ENCODE measurements at places on chromosomes 16 and 17.

DNA sequence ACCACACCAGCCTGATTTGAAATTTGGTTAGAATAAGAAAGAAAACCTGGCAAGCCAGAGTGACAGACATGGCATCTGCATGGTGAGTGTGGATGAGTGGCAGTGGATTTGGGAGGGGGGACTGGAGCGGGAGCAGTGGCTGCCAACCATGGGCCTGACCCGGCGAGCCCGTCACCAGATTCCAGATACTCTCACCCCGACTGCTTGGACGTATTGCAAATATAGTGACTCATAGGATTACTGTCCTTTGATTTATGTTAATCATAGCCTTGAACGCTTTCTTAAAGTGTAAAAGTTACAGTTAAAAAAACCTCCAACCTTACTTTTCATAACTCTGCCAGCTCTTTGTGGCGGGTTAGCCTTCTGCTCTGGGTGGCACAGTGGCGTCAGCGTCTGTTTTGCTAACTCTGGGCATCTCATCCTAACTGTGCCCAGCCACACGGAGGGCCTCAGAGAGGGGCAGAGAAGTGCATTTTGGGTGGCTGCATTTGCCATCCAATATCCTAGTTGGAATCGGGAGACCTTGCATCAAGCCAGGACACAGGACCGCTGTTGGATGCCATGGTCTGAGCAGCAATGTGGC, 26.8 kb upstream of the FOXK2 start:
- no peak for DNase-seq

- no peak for DNase-seq
These were observed 7.9 kb upstream of the RNF157 start for GRCh38 chr17:76248013-76248782.

GRCh38 chr17:55348749-55349354, 72.8 kb downstream of the MMD start:
- no peak for DNase-seq

- DNase-seq = no peak
These were observed 22.6 kb downstream of the ZFHX3 start for GRCh38 chr16:73025151-73025855.

DNA sequence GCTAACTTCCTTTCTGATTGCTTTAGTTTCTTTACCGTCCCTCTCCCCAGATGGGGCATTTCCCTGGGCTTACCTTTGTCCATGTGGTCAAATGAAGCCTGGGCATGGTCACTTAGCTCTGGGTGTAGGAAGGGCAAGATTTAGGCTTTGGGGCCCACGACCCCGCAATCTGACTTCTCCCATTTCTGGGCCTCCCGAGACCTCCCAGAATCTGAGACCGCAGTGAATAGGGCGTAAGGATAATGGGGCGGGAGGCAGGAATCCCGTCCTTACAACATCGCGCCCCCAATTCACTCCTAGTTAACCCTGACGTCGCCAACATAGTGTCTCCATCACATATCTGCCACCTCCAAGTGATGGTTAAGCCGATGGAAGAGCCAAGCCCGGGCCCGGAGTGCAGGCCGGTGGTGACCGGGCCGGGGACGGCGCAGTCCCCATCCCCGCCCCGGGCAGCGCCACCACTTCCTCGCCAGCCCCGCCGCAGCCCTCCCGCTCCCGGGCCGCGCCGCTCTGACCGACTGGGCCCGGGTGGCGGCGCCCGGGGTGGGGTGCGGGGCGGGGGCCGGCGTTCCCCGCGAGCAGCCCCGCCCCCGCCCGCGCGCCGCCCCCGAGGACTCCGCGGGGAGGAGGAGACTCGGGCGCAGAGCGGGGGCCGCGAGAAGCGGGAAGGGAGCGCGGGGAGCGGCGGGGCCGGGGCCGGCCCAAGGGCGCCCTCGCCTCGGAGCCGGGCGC, at the start of gene RHBDL3:
Gene RHBDL3, plus strand, starts transcription at position 641 of the 732 bp plus-strand sequence. CDS start 358 bp downstream, outside the sequence.
- DNase-seq = no peak

DNA sequence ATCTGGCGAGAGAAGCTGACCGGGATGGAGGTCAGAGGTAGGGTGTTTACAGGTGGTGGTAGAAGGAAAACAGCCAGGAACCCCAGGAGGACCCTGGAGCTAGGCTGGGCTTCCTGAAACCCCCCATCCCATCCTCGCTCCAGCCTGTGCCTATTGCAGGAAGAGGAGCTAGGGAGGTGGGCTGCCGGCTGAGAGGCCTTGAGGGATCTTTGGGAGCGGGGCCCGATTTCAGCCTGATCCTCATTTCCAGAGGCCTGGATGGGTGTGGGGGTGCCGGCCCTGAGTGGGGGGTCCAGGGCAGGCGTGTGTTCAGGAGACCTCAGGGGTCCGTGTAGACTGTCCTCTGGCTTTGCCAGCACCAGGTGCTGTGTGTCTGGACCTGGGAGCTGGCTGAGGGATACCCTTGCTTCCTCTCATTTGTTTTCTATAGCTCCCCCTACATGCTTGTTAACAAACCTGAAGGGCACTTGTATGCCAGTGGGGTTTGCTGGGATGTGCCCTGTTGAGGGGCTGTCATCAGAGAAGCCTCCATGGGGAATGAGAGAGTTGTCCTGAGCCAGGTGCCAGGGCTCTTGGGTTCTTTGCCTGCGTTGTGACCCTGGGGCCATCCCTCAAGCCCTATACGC, 18.9 kb upstream of the RAP1GAP2 start:
- no peak for DNase-seq

DNA sequence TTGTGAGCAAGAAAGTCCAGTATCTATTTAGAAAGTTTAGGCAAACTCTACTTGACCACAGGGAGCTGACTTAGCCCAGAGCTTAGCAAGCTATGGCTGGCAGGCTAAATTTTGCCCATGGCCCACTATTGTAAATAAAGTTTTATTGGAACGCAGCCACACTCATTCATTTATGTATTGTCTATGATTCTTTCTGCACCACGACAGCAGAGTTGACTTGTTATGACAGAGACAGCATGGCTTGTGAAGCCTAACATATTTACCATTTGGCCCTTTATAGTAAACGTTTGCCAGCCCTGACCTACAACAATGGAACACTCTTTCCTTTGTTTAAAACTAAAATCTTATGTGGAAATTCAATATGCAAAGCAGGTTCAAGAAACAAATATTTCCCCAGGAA, 100.0 kb upstream of the ZFHX3 start:
- DNase-seq = no peak

GRCh38 chr17:34764716-34765115, 185.3 kb downstream of the TMEM132E start:
- no peak for DNase-seq

- peak; percentile 5 for DNase-seq
These were observed 1.2 kb downstream of the ATMIN start for GRCh38 chr16:81036751-81037350.

DNA sequence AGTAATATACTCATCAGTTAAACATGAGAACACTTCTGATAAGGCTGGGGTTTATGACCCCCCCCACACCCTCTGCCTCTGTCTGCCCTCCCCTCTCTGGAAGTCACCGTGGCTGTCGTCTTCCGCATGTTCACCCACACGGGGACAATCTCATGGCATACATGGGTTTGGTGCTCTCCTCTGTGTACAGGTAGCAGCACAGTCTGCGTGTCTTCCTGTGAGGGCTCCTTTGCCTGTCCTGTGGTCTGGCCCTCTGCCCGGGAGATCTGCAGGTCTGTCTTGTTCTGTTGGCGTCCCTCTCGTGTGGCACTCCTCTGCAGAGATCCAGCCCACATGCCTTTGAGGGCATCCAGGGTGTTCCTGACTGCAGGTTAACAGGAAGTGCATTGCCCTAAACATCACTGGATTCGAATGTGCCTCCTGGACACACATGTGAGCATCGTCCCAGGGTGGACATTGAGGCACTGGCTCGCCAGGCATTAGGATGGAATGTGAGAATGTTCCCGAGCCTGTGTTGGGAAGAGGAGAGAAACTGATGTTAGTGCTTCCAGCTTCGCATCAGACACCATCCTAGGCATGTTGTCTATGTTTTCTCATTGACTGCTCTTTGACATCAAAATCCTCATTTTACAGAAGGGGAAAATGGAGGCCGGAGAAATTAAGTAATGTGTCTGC, 54.5 kb downstream of the NKD1 start:
- peak; percentile 33 for DNase-seq

DNA sequence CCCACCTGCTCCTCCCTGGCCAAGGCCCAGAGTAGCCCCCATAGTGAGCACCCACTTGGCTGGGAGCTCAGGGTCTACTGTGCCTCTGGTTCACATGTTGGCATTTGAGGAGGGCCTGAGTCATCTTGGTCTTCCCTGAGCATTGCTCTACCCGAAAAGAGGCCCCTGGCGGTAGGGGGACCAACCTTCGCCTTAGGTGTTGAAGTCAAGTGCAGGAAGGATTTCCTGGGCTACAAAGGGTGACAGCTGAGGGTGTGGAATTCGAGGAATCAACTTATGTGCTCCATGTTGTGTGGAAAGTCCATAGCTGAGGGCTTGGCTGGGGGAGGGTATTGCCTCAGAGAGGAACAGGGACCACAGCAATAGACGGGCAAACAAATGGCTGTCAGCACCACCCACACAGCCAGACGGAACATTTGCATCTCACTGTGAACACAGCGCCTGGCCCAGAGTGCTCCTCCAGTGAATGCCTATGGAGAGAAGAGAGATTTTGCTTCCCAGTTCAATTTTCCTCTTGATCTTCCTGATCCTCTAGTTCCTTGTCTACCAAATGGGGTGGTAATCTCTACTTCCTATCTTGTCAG, 35.6 kb upstream of the NGFR start:
- no peak for DNase-seq

DNA sequence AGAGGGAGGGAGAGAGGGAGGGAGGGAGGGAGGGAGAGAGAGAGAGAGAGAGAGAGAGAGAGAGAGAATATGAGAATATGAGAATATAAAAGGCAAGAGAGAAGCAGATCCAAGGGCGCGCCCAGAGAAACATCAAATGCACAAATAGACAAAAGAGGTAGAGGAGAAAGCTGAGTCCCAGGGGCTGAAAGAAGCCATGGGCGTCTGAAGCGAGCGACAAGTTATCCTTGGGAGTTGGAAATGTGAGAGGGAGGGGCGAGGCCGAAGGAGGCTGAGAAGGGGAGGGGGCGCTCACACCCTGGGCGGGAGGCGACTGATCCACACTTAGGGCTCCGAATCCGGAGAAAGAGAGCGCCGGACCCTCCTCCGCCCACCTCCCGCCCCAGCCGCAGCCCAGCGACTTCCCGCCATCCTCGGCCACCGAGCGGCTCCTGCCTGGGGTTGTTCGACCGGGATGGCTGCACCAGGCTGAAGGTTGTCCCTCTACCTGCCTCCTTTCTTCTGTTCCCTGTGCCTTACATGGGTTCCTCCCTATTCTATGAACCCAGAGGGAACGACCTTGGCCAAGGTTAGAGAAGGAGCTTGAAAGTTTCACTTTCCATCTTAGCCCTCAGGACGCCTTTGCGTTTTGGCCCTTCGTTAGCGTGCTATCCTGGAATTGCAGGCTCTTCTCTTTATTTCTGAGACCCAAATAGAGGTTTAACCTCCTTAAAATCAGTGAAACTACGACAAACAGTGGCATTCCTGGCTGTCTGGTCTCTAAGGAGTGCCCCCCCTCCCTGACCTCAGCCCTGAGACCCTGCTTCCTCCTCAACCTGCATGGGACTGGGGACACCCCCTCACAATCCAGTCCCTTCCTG, 21.2 kb upstream of the HOXB9 start:
- no peak for DNase-seq

DNA sequence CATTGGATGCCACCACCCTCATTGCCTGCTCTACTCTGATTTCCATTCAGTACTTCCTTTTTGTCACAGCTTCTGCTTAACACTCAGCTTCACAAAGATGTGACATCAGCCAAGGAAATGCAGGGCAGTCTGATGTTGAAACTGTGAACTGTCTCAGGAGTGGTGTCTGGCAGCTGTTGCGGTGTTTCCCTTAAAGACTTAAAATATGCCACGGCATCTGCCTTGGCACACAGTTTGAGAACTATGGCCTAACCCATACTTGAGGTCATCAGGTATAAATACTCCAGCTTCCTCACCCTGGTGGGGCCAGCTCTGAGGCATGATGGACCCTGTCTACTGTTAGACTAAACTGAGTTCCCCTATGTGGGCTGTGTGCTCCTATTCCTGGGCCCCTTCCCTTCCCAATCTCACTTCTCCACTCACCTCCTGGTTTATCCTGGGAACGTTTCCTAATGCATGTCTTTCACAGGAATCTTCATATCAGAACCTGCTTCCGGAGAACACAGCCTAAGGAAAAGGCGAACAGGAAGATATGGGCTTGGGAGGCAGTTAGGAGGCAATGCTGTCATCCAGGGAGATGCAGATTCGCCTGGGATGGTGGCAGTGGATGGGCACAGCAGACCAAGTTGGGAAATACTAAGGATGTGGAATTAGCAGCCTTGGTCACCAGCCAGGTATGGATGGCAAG, 96.5 kb downstream of the WSCD1 start:
- DNase-seq = no peak

DNA sequence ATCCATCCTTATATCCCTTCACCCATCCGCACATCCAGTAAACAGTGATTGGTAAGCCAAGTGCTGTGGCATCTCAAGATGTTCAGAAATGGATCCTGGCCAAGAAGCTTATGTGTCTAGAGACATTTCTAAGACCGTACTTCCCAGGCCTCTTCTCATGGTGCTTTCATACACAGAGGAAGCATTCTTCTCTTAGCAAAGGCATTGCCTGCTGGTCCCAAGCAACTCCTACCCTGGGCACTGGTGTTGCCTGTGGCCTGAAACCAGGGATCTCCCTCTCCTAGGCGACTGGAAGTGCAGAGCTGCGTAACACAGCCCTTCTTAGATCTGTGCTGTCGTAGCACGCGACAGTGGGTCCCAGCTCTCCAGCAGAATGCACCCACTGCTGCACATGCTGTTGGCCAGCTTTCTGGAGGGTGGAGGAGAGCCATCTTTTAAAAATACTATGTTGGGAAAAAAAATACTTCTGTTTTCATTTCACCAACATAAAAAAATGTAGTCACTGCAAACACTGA, 182.9 kb downstream of the CCDC182 start:
- DNase-seq = no peak

DNA sequence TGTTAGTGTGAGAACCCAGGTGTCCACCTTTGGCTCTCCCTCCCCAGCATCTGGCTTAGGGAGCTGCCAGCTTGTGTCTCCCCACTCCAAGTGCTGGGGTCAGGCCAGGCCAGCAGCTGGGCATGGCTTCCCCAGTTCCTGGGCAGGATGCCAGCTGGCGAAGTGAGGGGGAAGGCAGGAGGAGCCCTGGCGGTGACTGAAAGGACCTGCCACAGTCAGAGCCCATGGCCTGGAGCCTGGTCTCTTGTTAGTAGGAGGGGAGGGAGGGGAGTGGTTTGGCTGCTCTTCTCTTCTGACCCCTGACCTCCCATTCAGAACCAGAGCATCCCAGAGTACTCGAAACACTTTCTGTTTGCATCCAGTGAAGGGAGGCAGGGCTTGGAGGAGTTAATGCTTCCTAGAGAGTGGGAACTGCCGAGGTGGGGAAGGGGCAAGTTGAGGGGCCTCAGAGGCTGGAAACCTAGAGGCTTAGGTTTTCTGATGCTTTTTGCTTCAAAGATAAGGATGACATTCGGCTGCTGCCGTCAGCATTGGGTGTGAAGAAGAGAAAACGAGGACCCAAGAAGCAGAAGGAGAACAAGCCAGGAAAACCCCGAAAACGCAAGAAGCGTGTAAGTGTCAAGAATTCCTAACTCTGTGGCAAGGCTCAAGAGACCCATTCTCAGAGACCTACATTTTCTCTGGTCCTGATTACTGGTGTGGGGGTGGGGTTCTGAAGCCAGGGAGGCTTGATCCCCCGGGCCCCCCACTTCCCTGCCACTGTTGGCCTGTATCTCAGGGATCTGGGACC, 772 bp downstream of the CHD3 start:
- DNase-seq = no peak

GRCh38 chr17:77212081-77212832, 71.5 kb downstream of the SEC14L1 start:
- DNase-seq = no peak

GRCh38 chr17:44310609-44311376, 2.4 kb downstream of the RUNDC3A start:
- no peak for DNase-seq

- DNase-seq = no peak
These were observed 13.0 kb upstream of the GGA2 start for GRCh38 chr16:23523321-23523720.
